ENCODE measurements at places on chromosomes 11 and 22. TPM values are rescaled to one million over a fixed set of nuclear protein-coding genes. Genes with fewer than 3 reads are reported as not detected.

Gene C11orf54
- 35.0 TPM for polyA plus RNA-seq

Gene CHRM4
- polyA plus RNA-seq = 11.6 TPM

Gene PYGM
- polyA plus RNA-seq = 0.43 TPM

Gene C22orf42
- 64.0 TPM for polyA plus RNA-seq

Gene NLRP6
- not detected for polyA plus RNA-seq

Gene F2
- polyA plus RNA-seq = 0.94 TPM

Gene CBX7
- 4.4 TPM for polyA plus RNA-seq

Gene PKDREJ
- polyA plus RNA-seq = not detected

Gene UEVLD
- 11.3 TPM for polyA plus RNA-seq

Gene PLAAT3
- polyA plus RNA-seq = not detected

Gene POU2AF1
- not detected for polyA plus RNA-seq

Gene GRIA4
- polyA plus RNA-seq = 6.3 TPM

Gene KCNC1
- polyA plus RNA-seq = 12.5 TPM

Gene ILK
- 81.3 TPM for polyA plus RNA-seq

Gene BAIAP2L2
- polyA plus RNA-seq = 2.3 TPM

Gene CRYBB3
- polyA plus RNA-seq = not detected

Gene APOA1
- polyA plus RNA-seq = not detected

Measured in neural cell (in vitro differentiated cells).